ENCODE measurements at places on chromosomes 4 and X.

DNA sequence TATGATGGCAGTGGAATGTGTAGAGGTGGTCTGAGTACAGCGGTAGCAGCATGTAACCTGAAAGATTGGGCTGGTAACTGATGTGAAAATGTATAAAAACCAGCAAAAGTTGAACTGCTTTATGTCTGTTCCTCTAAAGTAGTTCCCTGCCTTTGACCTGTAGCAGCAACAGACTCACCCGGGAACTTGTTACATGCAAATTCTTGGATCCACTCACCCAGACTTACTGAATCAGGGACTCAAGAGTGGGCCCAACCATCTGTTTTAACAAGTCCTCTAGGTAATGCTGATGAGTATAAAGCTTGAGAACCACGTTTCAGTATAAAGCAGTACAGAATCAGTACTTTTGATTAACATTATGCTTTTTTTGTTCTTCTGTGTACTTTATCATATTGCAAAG, 84.7 kb downstream of the RAP1GDS1 start:
- no peak for DNase-seq

DNA sequence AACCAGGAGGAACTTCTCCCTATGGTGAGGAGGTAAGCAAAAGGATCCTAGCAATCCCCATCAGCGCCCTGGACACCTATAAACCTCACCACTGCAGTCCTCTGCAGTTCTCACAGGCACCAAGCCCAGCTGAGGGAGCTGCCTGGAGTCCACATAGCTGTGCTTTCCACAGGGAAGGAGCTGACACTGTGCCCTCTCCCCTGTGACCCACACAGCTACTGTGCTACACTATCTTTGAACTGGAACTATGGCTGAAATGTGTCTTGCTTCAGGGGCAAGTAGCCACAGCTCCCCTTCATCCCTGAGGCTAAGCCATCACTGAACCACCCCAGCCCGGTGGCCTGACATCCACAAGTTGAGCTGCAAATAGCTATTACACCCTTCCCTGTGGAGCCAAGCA, 208.5 kb upstream of the RPL34 start:
- DNase-seq = no peak

DNA sequence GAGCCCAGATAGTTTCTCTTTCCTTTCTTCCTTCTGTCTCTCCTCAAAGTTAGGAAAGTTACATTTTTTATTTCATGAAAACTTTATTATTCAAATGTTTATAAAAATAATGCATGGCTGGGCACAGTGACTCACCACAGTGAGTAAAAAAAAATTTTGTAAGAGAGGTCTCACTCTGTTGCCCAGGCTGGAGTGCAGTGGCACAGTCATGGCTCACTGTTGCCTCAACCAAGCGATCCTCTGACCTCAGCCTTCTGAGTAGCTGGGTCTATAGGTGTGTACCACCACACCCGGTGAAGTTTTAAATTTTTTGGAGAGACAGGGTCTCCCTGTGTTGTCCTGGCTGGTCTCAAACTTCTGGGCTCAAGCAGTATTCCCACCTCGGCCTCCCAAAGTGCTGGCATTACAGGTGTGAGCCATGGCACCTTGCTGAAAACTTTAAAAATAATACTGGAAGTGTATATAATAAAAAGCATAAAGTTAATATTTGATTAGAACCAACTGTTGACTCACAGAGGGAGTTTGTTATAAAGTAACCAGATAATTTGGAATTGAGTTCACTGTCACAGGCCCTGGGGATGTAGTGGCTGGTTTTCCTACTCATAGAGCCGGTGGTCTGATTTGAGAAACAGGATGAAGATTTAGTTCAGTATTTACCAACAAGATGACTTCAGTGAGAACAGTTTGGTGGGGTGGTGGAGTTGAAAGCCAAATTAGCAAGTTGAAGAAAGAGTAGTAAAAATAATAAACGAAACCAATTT, 18.0 kb downstream of the CMC4 start:
- no peak for DNase-seq

DNA sequence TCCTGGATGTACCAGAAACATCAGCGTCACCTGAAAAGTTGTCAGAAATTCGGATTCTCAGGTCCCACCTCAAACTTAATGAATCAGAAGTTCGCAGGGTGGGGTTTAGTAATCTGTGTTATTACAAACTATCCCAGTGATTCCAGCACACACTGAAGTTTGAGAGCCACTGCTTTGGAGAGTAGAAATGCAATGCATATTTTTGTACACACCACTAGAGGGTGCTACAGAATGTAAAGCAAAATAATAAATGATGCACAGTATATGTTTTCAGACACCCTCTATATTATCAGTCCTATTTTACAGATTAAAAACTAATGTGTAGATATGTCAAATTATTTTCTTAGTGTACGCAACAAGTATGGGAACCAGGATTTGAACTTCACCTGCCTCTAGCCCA, 2.4 kb upstream of the MORF4L2 start:
- no peak for DNase-seq

DNA sequence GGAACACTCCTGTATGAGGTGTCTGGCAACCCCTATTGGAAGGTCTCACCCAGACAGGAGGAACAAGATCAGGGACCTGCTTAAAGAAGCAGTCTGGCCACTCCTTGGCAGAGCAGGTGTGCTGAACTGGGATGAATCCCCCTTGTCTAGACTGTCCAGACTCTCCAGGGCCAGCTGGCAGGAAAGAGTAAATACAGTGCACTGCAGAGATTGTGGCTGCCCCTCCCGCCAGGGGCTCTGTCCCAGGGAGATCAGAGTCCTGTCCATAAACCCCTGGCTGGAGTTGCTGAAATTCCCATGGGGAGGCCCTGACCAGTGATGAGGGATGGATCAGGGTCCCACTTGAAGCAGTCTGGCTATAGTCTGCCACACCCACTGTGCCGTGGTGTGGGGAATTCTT, 17.7 kb downstream of the STPG2 start:
- DNase-seq = no peak

GRCh38 chrX:42751573-42751972, 26.4 kb downstream of the PPP1R2C start:
- no peak for DNase-seq

GRCh38 chrX:100659431-100660137, 15.6 kb downstream of the SRPX2 start:
- no peak for DNase-seq

- no peak for DNase-seq
Measured at GRCh38 chrX:136660896-136661295, 12.9 kb downstream of the CD40LG start.

GRCh38 chrX:125150231-125150630, 169.4 kb upstream of the TEX13C start:
- no peak for DNase-seq

DNA sequence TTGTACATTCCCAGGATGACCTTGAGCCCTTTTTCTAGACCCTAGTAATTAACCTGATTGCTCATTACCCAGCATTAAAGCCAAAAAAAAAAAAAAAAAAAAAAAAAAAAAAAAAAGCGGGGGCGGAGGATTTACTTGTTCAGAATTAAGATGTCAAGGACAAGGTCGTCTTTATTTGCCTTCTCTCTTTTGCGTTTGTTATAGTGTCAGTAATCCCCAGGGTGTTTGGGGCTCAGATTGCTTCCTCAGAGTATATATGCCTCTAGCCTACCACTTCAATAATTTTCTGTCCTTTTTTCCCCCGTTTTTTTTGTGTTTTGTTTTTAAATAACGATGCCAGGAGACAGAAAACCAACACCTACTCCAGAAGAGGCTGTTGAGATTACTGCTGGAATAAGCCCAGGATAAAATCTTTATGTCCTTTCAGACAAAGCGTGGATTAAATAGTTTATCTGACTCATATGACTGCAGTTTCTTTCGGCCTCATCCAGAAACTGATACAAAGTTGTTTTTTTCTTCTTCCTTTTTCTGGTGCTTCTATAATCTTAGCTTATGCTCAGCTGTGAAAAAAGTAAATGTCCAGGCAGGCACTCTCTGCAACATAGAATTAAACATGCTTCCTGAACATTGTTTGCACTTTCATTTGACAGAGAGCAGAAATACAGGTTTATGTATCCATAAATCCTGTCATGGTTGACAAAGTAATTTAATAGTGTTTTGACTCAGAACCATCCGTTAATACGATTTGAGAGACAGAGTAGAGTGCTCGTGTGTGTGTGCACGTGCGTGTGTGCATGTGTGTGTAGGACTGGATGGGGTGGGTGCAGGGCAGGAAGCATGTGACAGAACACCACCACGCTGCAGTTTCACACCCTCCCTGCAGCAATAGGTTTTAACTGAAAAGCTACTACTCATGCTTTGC, 138.6 kb downstream of the AFF1 start:
- DNase-seq = peak; percentile 25

- no peak for DNase-seq
Measured at GRCh38 chr4:896216-896615, 35.9 kb downstream of the GAK start.

GRCh38 chr4:1984406-1985191, 24.2 kb downstream of the NELFA start:
- no peak for DNase-seq

DNA sequence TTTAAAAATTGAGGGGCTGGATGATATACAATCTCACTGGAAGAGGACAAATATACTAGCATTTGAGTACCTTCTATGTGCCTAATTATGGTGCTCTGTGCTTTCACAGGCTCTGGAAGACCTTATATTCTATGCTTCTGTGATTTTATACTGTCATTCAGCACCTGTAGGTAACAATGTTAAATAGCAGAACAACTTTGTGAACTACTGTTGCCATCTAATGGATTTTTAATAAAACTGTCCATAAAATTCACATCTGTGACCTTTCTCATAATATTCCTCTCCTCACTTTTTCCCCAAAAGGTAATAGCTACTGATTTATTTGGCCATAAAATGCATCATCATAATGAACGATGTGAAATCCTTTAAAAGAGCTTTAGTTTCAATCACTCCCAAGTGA, 21.9 kb downstream of the POU3F4 start:
- no peak for DNase-seq

GRCh38 chr4:47374477-47374876, 89.0 kb downstream of the COMMD8 start:
- no peak for DNase-seq

GRCh38 chrX:136906921-136907510, 26.5 kb upstream of the RBMX start:
- DNase-seq = no peak

GRCh38 chr4:129377131-129377845, 281.3 kb downstream of the C4orf33 start:
- no peak for DNase-seq

DNA sequence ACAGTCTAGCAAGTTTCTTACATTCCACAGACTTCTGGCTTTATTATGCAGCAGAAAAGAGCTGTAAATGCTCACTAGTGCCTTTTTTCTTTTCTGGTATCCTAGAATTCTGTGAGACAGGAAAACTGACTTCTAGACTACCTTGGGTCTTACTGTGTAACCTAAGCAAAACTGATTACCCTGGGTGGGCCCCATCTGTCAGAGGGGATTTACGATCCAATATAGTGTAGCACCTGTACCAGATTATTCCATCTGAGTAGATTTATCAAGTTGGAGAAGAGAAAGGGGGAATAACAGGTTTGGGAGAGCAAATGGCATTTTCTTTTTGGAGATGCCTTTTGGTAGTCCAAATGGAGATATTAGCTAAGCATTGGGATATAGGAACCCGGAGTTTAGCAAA, 46.7 kb downstream of the FSTL5 start:
- no peak for DNase-seq

DNA sequence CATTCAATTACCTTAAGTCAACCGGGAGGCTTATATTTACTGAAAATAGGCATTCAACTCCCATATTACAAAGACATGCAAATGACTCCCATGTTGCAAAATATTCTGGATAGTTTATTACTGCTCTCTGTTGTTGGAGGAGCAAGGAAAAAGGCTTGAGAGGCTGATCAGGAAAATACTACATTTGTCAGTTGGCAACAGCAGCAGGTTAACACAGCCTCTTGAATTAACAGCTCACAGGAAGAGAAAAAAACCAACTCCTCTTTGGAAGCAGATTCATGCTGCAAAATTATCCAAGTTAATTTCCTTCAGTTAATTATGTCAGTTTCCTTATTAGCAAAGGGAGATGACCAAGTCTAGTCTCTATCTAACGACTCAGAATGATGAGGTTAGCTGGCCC, 238.9 kb downstream of the MAML3 start:
- DNase-seq = no peak

- DNase-seq = no peak
Measured at GRCh38 chrX:29172880-29173279, 585.6 kb downstream of the IL1RAPL1 start.

- no peak for DNase-seq
Measured at GRCh38 chr4:139368998-139369397, 66.7 kb upstream of the NDUFC1 start.

GRCh38 chr4:38872620-38873019, 5.0 kb downstream of the FAM114A1 start:
- DNase-seq = no peak

DNA sequence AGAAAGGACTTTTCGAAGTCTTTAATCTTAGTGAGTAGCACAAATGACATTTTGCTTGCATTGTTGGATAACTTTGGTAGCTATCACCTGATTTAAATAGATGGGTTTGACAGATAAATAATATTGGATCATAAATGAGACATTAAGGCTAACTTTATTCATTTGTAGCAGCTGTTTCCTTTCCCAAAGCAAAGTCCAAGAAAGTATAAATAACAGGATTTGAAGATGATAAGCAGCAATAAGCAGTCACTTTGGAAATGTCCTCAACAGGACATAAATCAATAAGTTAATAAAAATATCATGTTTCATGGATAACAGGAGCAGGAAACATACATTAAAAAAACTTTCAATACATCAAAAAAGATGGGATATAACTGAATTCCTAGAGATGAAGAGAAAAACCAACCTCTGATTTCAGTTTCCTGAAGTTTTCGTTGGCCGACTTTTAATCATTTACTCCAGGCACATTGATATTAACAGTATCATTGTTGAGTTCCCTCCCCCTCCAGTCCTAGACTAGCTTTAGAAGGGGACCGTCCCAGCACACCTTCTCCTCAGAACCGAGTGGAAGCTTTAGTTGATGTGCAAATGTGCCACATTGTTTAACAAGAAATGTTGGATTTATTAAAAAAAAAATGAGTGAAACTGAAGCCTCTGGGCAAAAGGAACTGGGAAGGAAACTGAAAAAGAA, 169.9 kb upstream of the AGA start:
- no peak for DNase-seq

DNA sequence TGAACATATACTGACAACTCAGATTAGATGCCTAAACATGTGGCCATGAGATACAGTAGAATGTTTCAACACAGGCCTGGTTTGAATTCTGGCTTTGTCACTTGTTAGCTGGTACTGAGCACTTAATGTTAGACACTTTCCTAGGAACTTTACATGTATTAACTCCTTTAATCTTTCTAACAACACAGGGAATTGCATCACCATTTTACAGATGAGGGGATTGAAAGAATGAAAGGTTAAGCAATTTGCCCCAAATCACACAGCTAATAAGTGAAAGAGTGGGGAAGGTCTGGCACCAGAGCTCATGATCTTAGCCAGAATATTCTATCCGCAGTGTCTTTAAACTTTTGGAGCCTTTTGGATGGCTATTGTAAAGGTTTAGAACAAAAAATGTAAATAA, 95.9 kb downstream of the NYX start:
- no peak for DNase-seq

DNA sequence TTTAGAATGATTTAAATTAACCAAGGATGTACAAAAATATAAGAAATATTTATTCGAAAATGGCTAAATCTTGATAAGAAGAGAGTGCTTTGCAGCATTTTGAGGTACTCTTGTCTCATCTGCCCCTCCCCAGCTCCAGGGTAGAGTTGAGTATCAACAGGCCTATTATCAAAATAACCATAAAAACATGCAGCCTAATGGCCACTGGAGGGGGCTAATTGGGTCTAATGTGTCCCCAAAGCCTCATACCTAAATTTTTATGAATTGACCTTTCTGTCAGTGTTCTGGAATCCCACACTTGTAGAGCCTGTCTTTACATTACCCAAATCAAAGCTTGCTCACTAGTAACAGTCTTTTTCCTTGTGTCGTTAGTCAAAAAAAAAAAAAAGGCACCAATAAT, 544.9 kb upstream of the CPXCR1 start:
- DNase-seq = no peak

Data from T-helper 2 cell (primary cell).